CD4-positive, CD25-positive, alpha-beta regulatory T cell (primary cell): ENCODE measurements at places on chromosomes 2 and 18. TPM values are rescaled to one million over a fixed set of nuclear protein-coding genes. Genes with fewer than 3 reads are reported as not detected.

DNA sequence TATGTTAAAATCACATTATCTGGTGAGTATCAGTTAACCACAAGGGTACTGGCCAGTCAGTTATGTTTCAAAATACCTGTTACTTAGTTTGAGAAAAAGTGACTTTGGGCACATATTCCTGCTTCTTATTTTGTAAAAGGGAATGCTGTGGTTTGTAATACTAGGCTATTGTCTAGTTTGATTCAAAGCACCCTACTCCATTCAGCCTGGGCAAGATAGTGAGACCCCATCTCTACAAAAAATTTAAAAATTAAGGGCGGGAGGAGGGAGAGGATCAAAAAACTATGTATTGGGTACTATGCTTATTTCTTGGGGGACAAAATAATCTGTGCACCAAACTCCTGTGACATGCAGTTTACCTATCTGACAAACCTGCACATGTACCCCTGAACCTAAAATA, 18.9 kb downstream of the MBD5 start:
- no peak for DNase-seq

GRCh38 chr2:15931319-15931890, 8.9 kb upstream of the MYCN start:
- DNase-seq, result no peak

- DNase-seq, result peak; percentile 6
Measured at GRCh38 chr2:58569475-58570185, 328.5 kb upstream of the FANCL start.

DNA sequence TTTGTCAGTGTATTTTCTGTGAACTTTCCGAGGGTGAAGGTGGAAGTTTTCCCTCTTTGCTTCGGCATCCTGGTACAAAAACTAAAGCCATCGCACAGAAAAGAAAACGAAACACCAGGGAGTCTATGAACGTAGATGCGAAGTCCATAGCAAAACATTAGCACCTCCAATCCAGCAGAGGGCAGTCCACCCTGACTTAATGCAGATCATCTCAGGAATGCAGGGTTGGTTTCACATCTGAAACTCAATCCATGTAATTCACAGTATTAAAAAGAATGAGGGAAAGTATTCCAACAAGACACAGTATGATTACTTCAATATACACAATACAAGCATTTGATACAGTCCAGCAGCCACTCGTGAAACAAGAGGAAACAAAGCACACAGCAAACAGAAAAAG, 70.8 kb downstream of the RTP5 start:
- DNase-seq, result no peak

DNA sequence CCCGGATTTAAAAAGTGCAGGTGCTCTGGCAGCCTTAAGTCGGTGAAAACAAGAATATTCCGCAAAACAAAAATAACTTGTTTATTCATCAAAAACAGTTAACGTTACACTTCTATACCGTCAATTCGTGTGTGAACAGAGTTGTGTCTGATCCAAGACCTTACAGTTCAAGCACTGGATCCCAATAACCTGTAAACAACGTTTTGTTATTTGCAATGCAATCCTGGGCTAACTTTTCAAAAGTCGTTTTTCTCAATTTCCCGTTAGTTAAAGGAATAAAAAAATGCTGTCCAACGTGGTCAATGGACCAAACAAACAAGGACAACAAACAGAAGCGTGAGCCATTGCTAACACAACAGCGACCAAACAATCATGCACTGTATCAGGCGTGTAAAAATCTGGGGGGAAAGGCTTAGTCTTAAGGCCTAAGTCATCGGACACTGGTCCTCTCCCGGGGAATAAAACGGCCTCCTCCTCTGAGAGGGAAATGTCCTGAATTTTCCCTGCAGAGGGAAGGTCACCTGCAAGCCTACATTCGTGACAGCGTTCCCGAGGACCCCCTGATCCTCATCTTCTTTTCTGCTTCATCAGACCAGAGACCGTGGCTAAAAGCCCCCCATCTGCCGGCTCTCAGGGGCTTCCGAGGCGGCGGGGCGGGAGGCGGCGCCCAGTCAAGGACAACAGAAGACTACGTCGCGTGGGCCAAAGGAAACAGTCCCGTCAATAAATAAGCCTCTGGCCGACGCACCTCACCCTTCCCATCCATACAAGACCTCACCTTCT, 490 bp downstream of the NDUFS1 start:
- no peak for DNase-seq

DNA sequence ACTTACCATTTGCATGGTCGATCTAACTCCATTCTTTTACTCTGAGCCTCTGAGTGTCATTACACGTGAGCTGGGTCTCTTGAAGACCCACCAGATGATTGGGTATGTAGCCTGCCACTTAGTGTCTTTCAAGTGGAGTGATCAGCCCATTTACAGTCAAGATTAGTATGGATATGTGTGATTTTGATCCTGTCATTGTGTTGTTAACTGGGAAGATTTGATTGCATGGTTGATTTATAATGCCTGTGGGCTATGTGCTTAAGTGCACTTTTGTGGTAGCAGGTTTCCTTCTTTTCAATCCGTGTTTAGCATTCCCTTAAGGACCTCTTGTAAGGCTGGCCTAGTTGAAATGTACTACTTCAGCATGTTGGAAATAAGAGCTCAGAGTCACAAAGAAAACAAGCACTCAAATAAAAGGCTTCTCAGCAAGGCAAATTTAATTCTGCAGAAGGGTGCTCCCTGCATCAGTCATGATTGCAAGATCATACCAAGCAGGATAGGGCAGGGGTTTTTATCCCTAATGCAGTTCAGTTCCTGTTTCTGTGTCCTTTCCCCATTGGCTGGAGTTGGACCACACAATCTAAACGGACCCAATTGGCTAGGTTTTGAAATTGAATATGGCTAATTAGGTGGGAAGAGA, 230.7 kb upstream of the SYT4 start:
- no peak for DNase-seq

GRCh38 chr2:191180713-191181112, 29.9 kb upstream of the STAT4 start:
- no peak for DNase-seq

DNA sequence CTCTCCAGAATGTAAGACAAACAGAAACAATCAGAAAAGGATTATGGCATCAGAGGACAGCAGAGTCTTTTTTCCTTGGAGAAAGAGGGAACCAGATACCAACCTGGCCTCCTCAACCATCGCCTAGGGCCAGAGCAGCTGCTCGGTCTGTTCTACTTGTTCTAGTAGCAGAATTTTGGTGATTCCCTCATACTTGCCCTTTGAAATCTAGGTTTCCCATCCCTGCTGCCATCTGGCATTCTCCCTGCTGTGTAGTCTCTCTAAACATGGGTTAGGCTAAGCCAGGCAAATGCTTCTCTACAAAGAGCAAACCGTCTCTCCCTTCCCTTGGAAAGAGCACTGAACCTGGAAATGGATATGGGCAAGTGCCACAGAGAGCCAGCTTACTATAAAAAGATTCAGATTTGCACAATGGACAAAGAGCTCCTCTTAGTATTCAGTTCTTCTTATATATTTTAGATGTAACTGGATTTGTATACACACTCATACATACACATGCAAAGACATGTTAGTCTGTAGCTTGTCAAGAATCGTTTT, 208.6 kb upstream of the ST6GAL2 start:
- DNase-seq, result no peak

DNA sequence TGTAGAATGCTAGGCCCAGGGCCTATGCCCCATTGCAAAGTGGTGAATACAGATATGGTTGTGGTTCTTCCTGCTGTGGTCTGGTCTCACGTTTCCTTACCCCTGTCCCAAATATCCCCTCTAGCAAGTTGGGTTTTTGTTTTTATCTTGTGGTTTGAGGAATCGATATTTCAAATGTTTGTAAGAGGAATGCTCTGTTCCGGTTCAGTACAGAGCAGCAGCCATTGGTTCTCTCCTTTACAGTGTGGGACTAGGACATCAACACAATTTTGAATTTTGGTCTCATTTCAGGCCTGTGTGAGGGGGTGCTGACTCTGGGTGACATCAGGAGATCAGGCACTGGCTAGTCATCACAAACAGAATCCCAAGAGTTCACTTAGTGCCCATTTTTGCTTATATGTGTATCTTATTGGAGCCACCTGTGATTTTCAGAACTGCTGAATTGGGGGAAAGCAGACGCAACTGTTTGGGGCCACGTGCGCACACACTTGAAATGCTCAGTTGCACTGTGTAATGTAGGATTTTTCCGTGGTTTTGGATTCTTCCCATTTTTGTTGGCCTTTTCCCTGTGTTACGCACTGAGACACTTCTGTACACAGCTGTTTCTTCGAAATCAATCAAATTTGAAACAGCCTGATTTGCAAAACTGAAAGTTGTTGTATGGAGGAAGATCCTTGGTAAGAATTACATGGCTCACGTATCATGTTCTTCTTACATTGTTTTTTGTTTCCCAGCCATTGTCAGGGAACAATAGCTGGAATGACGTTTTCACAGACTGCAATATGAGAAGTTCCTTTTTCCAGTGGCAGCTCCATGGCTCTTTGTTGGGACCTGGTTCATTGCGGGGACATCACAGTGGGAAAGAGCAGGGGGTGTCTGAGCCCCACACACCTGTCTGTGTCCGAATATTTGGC, 8.6 kb downstream of the SH3BP4 start:
- no peak for DNase-seq

- no peak for DNase-seq
Measured at GRCh38 chr2:27552941-27553340, 29.9 kb upstream of the ZNF512 start.

GRCh38 chr18:6406075-6406909, 8.4 kb downstream of the L3MBTL4 start:
- DNase-seq, result no peak

GRCh38 chr2:116669782-116670181, 1144.7 kb upstream of the DDX18 start:
- DNase-seq, result no peak

DNA sequence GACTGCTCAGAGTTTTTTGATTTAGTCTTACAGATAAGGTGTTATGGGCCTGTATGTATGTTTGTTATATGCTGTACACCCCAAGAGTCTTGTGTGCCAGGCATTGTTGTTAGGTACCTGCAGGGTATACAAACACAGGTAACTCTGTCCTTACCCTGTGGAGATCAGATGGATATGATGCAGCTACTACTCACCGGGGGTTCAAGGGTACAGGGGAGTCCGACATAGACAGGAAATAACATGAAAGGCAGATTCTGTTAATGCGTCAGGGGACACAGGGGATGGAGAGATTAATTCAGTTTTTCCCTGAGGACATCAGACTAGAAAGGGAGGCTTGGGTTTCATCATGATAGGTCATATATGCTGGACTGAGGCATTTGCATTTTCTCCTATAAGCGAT, 31.3 kb downstream of the TRAK2 start:
- no peak for DNase-seq

DNA sequence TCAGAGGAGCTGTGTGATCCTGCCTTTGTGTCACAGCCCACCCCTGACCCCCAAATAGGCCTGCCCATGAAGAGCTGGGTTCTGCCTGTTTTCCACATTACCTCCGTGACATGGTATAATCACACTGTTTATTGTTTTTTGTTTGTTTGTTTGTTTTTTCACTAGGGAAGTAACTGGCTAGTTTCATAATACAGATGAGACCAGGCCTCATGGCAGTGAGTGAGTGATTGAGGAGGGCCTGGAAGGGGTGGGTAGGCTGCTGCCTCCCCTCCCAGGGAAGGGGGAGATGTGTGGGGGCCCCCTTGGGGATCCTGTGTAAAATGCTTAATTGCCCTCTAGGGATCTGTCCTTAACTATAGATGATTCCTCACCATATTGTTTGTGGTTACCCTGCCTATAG, 190.5 kb downstream of the LDLRAD4 start:
- DNase-seq, result no peak

GRCh38 chr2:171712051-171712450, 24.8 kb downstream of the DYNC1I2 start:
- no peak for DNase-seq

DNA sequence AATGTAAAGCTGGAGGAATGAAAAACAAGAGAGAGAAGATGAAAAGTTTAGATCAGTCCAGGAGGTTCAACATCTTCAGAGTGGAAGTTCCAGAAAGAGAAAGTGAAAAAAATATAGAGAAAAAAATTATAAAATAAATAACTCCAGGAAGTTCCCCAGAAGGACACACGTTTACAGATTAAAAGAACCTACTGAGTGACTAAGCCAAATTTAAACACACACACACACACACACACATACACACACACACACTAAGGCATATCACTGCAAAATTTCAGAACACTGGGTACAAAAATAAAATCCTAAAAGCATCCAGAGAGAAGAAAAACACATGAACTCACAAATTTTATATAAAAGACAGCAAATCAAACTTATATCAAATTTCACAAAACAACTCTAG, 85.9 kb upstream of the PMAIP1 start:
- DNase-seq, result no peak

NMS gene
- total RNA-seq, result not detected

CHAC2 gene
- 1.2 TPM for total RNA-seq

ANKRD30B gene
- total RNA-seq, result not detected

CCBE1 gene
- not detected for total RNA-seq

ASB18 gene
- not detected for total RNA-seq

FBXO15 gene
- not detected for total RNA-seq
